ENCODE measurements at places on chromosomes 7 and 10. TPM values are rescaled to one million over a fixed set of nuclear protein-coding genes. Genes with fewer than 3 reads are reported as not detected.

GRCh38 chr10:91559750-91560149 is 73.1 kb downstream of the PPP1R3C start:
- no peak for DNase-seq

- no peak for DNase-seq
Observed at GRCh38 chr7:123823898-123824753, 20.8 kb upstream of the HYAL4 start.

- DNase-seq, result no peak
Observed at GRCh38 chr10:70540089-70540788, 61.7 kb downstream of the PALD1 start.

DNA sequence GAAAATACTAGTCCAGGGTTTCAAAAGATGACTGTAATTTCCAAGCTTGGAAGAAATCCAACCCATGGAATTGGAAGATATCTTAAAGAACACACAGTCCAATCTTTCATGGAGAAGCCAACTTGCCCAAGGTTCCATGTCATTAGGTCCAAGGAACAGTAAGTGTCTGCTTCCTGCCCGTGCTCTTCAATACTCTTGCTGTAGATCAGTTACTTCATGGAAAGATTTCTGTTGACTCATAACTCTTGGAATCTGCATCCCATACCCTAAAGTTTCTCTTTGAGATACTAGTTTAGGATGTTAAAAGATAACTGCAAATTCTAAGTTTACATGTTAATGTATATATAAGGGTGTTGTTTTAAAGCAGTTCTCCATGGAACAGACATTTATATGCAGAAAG is 127.9 kb upstream of the SLC13A1 start:
- DNase-seq, result no peak

DNA sequence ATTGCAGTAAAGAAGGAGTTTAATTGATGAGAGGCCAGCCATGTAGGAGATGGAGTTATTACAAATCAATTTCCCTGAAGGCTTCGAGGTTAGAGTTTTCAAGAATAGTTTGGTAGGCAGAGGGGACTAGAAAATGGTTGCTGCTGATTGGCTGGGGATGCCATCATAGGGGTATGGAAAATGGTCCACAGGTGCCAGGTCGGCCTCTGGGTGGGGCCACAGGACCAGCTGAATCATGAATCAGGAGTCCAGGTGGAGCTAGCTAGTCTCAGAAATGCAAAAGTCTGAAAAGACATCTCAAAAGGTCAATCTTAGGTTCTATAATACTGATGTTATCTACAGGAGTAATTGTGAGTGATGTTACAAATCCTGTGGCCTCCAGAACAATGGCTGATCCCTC is 714.0 kb upstream of the GHITM start:
- DNase-seq, result no peak

DYNC1I1 gene
- 2.2 TPM for total RNA-seq

Measured in MG63 (cell line).